Breast epithelium (tissue), 4 donors: ENCODE measurements at places on chromosomes 5 and 9.

DNA sequence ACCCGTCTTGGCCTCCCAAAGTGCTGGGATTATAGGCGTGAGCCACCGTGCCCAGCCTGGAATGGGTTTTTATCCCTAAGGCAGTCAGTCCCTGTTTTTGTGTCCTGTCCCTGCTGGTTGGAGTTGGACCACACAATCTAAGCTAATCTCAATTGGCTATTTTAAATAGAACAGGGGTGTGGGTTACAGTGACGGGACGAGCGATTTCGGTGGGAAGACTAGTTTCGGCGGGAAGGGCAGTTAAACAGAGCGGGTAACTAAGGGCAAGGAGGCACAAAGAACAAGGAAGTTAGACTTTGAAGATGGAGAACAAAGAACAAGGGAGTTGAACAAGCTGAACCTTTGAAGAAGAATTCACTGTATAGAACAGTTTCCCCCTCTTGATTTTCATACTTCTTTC lies 1.4 kb downstream of the GTF3C5 start:
- DNase-seq, result no peak

- DNase-seq, result no peak
Measured at GRCh38 chr9:15158064-15158463, 149.0 kb downstream of the TTC39B start.

- DNase-seq, result no peak
Measured at GRCh38 chr5:79200573-79201183, 35.3 kb upstream of the JMY start.

- no peak for DNase-seq
Measured at GRCh38 chr5:168776070-168776469, 196.9 kb upstream of the PANK3 start.

- no peak for DNase-seq
Measured at GRCh38 chr5:76960004-76960625, 7.3 kb downstream of the CRHBP start.

GRCh38 chr5:6774721-6775204 lies 61.5 kb downstream of the TENT4A start:
- no peak for DNase-seq

- no peak for DNase-seq
Measured at GRCh38 chr5:52924456-52924855, 64.7 kb upstream of the ITGA2 start.
